ENCODE measurements at places on chromosomes 1 and 21. TPM values are rescaled to one million over a fixed set of nuclear protein-coding genes. Genes with fewer than 3 reads are reported as not detected.

- no peak for ATAC-seq
These were observed 15.9 kb upstream of the RAB4A start for GRCh38 chr1:229254910-229255541.

DNA sequence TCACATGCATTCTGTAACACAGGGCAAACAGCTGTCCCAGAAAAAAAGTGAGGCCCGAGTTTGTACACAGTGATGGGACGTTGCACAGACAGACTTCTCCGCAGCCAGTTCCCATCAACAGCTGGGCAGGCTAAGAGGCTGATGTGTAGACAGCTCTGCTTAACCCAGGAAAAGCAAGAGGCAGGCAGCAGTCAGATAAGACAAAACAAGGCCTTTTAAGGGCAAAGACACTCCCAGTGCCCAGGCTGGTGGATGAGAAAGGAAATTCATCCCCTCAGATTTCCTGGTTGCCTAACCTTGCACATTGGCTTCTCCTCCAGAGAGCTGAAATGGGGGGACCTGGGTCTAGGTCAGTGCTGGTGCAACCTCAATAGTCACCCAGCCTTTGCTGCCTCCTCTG lies 17.2 kb upstream of the PHLDA3 start:
- ATAC-seq = no peak

DNA sequence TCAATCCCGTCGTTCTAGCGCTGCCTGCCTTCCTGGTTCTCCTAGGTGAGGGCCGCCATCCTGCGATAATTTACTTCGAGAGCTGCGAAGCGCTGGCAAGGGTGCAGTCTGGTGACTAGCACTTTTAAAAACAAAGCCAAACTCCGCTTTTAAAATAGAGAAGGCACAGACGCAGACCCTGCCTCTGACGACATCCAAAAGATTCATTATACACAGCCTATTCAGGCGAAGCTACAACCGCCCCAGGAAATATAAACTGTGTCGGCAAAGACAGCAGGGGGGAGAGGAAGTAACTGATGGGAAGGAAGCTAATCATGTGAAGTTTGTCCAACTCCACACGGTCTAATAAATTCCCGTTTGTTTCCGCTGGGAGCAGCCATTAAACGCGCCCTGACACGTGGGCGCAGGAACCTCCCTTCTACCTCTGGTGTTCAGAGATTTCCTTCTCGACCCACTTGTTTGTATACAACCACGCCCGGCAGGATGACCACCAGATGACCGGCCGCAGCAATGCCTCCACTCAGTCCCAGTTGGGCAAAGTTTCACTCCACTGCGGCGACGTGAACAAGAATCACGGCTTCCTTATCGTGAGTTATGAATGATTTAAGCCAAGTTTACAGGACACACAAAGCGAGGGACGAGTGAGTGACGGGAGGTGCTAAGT lies 1.3 kb downstream of the GNG12 start:
- peak; percentile 49 for ATAC-seq

DNA sequence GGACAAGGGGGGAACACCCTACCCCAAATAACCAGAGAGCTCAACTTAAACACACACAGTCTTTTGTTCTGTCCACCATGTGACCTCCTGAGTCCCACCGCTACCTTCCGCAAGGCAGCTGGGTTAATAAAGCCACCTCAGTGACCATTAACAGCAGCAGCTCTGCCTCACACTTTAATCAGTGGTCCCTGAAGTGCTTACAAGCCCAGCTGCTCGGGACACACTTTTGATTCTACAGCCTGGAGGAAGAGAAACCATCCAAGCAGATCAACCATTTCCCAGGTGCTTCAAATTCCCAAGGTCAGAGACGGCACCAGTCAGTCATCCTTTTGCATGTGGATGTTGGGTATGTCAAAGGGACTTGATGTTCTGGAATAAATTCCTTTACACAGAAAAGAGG lies 70.1 kb downstream of the KCNJ15 start:
- ATAC-seq = no peak

- ATAC-seq = peak; percentile 17
These were observed 2.3 kb upstream of the LYPLAL1 start for GRCh38 chr1:219171192-219171935.

GRCh38 chr1:190738317-190738716 lies 260.7 kb upstream of the BRINP3 start:
- ATAC-seq = no peak

ADGRL4 gene
- 3.5 TPM for total RNA-seq

DNA sequence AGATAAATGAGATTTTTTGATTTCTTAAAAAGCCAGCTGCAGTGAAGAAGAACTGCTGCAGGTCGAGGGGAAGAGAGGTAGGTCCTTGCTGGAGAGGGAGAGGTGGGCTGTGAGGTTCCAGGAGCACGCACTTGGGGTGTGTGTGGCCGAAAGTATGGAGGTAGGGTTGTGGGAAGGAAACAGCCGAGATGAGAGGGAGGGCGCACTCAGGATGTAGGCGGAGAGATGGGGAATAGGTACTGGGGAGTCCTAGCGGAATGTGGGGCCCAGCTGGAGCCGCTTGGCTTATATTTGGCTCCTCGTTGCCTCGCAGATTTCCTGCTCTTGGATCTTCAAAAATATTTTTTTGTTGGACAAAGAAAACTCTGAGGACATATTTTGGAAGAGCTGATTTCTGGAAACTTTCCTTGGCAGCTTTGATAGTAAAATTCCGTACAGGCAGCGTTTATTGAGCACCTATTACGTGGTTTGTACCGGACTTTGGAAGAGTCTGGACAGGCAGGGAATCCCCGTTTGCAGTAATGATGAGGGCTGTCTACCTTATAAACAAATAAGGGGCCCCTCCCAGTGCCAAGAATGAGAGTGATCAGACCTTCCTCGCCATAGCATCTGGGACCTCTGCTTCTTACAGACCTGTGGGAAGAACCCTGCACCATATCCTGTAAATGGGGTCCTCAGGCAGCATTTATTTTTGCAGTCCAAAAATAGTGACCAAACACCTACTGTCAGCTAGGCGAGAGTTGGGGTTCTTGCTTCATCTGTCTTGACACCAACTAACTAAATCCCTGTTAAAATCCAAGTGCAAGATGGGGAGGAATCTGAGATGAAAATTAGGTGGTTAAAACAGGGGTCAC lies 1.5 kb downstream of the LRRC8D start:
- no peak for ATAC-seq

CD101 gene
- 1.5 TPM for total RNA-seq

DNA sequence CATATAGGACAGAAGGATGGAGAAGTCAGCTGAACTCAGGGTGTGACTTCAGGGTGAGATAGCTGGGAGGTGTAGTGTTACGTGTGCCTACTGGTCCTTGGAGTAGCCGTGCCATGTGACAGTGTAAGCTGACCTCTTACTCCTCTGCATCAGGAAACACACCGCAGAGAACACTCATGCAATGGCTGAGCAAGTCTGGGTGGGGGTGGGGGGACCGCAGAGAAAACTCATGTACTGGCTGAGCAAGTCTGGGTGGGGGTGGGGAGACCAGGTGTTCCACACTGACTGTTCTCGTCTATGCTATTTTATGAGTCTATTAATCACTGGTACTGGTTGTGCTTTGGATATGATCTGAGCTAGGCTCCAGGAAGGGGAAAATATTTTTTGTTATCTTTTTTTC lies 233.1 kb downstream of the PAPPA2 start:
- ATAC-seq = peak; percentile 36

BCAN gene
- total RNA-seq = not detected

Measured in esophagus mucosa (tissue), 1 donor.